Activated T-helper 1 cell treated with anti-CD3 and anti-CD28 coated beads, Interleukin-2, amount 50 U/mL, for 16 hours (primary cell): ENCODE measurements at places on chromosomes 2 and 18.

DNA sequence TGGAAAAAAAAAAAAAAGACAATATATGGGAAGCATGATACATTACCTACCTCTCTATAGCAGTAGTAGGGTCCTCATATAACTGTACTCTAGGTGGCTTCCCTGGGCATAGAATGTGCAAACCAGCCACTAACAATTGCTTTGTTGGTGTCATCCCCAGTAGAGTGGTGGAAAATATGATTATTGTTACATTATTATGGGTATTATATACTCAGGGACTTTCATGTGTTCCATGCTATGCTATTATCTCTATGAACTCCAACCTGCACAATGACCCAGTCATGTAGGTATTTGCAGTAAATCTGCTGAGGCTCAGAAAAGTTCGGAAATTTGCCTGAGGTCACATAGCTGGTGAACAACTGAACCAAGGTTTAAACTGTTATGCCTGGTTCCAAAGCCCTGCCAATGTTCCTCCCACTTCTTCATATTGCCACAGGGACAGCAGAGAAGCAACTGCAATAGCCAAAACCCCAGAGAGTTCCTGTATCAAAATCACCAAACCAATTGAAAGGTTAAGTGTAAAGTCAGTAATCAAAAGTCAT lies 52.6 kb upstream of the MAP4K4 start:
- DNase-seq, result no peak

- DNase-seq, result no peak
Observed at GRCh38 chr18:39359636-39360035, 1794.0 kb upstream of the CELF4 start.

DNA sequence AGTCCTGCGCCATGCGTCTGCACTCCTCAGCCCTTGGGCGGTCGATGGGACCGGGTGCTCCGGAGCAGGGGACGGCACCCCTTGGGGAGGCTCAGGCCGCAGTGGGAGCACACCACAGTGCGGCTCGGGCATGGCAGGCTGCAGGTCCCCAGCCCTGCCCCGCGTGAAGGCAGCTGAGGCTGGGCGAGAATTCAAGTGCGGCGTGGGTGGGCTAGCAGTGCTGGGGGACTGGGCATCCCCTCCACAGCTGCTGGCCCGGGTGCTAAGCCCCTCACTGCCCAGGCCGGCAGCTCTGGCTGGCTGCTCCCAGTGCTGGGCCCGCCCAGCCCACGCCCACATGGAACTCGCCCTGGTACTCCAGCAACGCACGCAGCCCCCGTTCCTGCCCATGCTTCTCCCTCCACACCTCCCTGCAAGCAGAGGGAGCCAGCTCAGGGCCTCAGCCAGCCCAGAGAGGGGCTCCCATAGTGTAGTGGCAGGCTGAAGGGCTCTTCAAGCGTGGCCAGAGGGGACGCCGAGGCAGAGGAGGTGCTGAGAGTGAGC lies 198.3 kb upstream of the CNTNAP5 start:
- DNase-seq, result no peak

- DNase-seq, result no peak
Observed at GRCh38 chr2:60853531-60853930, 27.8 kb upstream of the REL start.

DNA sequence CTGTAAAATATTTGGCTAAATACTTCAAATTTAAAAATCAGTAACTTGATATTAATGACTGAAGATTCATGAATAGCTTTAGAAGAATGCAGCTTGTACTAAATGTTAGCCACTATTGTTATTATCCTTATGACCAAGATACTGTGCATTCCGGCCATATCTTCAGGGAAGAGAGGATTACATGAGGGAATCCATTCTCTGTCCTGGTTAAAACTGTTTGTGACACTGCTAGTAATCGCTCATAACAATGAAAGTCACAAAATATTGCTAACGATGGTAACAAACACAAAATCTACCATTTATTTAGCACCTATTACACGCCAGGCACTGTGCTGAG lies 217.7 kb downstream of the PRKCE start:
- no peak for DNase-seq

GRCh38 chr2:55555977-55556376 lies 36.5 kb downstream of the CFAP36 start:
- DNase-seq, result no peak

DNA sequence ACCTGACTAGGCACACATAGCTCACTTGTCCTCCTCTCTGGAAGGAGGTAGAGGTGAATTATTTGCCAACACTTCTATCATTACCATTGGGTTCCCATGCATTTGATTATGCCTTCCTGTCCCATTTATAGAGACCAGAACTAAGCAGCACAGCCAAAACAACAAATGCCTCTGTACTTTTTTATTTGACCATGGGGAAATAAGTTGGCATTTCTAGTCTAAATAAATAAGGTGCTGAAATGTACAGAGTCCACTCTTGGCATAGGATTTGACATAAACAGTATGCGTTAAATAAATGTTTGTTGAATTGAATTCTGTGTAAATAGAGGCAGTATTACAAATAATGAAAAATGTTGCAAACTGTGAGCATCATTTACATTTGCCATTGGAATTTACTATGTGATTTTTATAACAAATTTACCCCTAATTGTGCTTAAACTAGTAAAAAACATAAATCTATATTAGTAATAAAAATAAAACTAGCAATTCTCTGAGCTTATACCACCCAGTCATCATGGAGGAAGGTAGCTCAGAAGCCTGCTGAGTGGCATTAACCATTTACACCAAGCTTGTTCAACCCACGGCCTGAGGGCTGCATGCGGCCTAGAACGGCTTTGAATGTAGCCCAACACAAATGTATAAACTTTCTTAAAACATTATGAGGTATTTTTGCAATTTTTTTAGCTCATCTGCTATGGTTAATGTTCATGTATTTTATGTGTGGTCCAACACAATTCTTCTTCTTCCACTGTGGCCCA lies 367.8 kb downstream of the FIGN start:
- DNase-seq, result no peak

- DNase-seq, result no peak
Observed at GRCh38 chr2:31107591-31108300, 30.5 kb downstream of the GALNT14 start.

DNA sequence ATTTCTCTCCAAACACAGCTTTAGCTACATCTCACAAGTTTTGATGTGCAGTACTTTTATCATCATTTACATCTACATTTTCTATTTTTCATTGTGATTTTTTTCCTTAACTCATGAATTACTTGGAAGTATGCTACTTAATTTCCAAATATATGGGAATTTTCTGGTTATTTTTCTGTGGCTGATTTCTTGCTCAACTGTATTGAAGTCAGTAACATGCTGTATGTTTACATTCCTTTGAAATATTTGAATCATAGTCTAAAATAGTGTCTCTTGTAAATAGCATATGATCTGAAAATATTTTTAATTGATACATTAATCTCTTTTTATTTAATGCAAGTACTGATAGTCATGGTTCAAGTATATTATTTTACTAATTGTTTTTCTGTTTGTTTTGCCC lies 26.0 kb upstream of the GALNT5 start:
- DNase-seq, result no peak

DNA sequence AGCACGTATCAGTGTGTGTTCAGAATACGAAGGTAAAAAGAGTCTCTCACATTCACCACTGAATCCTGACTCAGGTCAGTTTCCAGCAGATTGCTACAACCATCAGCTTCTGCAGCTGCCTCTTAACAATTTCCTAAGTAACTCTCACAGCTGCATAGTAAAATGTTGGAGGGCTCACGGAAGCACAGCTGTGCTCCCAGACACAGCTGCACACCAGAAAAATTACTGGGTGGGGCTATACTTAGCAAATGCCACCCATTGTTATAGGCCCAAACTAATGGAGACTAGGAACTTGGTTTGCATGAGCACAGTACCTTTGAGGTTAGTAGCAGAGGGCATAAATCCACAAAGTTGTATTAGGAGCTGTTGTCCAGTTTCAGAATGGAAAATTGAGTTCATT lies 153.9 kb upstream of the ERBB4 start:
- no peak for DNase-seq

- no peak for DNase-seq
Observed at GRCh38 chr2:15665067-15665942, 73.6 kb downstream of the DDX1 start.

DNA sequence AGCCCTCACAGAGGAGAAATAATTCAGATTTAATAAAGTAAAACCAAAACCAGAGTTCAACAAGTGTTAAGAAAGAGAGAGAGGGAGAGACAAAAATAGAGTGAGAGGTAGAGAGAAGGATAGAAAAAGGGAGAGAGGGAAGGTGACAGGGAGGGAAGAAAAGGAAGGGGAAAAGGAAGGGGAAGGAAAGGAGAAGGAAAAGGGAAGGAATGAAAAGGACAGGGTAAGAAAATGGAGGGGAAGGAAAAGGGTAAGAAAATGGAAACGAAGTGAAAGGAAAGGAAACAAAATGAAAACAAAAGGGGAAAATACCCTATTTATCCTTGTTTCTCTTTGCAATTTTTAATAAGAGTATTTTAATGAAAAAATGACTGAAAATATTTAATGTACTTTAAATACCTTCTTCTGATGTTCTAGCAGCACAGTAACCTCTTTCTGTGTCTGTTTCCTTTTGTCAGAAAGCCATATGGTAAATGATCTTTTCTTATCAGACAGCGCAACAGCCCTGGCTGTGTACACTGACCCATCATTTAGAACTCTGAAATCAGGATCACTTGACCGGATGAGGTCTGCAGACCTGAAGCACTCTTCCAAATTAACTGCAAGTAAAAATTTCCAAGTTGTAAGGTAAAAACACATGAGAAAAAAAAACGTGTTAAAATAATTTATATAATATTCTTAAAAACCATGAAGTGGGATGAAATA lies 11.8 kb downstream of the DSC3 start:
- no peak for DNase-seq

- no peak for DNase-seq
Observed at GRCh38 chr2:157831573-157832315, 44.4 kb downstream of the ACVR1 start.

GRCh38 chr2:105102963-105103421 lies 65.1 kb downstream of the MRPS9 start:
- no peak for DNase-seq

DNA sequence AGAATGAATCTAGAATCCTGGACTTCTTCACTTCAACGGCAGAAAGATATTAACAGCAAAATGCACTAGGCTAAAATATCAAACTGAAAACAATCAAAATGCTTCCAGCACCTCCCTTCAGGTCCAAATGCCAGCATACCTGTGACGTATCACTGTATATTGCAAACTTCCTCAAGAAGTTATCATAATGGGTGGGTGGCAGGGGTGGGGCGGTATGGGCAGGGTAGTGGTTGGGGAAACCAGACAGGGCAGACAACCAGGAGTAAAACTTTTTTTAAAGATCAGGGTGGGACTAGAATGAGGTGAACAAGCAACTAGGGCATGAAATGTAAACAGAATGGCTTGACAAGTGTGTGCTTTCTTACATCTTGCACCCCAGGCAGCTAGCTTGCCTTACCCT lies 140.9 kb downstream of the SATB2 start:
- DNase-seq, result no peak

GRCh38 chr2:66431846-66432587 lies 2.9 kb upstream of the MEIS1 start:
- DNase-seq, result no peak

- no peak for DNase-seq
Observed at GRCh38 chr2:139480161-139480650, 700.0 kb upstream of the NXPH2 start.

DNA sequence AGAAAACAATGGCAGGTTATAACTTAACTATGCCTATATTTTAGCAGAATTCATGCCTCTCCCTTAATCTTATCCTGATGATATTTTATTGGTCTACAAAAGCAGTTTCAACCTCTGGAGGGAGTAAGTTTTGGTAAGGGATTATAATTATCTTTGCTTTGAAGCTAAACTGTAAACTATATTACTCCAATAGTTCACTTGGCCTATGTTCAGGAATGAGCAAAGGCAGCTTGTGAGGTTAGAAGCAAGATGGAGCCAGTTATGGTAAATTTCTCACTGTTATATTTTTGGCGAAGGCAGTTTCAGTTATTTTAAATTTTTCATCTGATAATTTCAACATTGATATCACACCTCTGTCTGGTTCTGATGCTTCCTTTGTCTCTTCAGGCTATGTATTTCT lies 192.5 kb upstream of the RGPD4 start:
- DNase-seq, result no peak

DNA sequence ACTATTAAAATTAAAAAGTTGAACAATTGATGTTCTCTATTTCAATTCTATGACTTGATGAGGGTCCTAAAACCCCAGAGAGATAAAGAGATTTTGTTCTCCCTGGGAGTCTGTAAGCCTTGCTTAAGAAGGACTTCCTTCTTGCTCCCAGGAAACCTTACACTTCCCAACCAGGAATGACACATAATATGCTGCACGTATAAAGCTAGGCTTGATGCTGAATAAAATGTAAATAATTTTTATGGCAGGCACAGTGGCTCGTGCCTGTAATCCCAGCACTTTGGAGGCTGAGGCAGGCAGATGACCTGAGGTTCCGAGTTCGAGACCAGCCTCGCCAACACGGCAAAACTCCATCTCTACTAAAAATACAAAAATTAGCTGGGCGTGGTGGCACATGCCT lies 27.8 kb downstream of the SPIRE1 start:
- no peak for DNase-seq

DNA sequence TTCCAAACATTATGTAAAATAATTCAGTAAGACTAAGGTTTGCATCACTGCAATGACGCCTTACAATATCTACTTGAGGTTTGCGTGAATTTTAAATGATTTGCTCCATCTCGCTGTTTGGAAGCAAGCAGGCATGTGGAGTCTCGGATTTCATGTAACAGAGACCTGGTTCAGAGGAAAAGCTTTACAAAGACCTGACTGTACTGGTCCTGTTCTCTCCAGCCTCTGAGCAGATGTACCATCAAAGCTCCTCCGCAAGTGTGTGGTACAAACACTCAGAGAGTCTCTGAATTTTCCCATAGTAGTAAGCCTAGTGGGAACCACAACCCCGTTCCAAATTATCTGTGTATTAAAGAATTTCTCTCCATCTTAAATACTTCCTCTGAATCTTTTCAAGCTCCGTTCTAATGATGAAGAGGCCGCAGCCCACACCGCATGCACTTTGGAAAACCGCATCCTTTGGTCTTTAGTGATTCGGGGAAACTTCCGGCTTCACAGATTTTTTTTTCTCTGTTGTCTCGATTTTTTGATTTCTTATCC lies 728.1 kb upstream of the SOX11 start:
- no peak for DNase-seq

GRCh38 chr18:36756242-36756641 lies 72.6 kb downstream of the TPGS2 start:
- no peak for DNase-seq
